ENCODE measurements at places on chromosomes 4 and X.

- no peak for DNase-seq
Measured at GRCh38 chr4:37043342-37043741, 201.2 kb upstream of the NWD2 start.

GRCh38 chrX:41043196-41043595 lies 42.0 kb upstream of the USP9X start:
- DNase-seq, result no peak

DNA sequence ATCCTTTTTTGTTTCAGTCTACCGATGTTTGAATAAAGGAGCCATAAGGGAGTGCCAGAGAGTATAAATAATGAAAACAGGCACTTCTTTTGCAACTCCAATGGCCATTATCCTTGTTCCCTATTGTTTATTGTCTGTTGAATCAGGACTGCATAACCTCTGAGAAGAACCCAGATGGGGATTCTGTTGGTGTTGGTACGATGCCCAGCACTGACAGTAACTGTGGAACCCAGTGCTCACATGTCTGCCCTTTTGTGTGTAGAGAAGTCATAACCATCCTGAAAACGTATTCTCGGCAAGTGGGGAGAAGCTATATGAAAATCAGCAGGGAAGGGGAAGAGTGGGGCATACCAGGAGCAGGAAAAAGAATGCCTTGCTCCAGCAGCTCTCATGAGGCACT lies 195.1 kb upstream of the EDNRA start:
- no peak for DNase-seq

DNA sequence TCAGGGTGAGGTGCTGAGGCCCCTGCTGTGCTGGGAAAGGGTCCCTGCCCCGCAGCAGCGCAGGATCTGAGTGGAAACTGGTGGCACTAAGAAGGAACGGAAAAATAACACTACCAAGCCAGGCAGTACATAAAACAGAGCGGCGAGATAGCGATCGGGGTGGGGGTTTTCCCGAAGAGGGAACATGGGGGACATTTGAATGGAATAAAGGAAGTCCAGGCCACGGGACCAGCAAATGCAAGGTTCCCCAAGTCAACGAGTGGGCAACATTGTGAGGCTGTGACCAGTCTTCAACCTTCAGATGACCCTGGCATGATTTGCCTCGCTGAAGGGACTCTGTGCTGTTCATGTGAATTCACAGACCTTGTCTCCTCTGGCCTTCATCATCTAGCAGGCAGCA lies 13.7 kb downstream of the MSX1 start:
- DNase-seq, result no peak

DNA sequence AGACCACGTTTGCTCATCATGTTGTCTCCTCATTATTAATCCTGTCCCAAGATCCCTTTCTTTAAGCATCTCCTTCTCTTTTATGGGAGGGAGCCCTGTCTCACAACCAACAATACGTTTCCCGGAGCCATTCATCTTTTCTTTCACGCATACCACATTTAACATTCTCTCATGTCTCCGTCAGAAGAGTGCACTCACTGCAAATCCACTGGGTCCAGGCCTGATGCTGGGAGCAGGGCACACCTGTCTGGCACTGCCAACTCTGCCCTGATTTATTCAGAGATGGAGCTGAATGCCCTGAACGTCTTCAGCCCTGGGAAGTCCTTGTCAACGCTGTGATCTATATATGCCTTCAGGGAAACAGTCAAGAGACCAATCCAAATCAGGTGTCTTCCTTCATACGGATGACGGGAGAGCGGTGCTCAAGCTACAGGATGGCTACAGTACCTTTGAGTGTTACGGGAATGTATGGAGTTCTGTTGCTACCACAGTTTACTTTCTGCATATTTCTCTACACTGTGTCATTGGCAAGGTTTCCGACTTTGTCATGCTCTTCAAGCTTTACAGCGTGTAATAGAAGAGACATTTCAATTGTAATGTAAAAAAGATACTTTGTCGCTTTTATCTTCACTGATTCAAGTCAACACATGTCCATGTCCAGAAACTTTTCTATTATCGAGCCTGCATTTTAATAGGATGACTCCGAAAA lies 140.4 kb upstream of the SLITRK2 start:
- no peak for DNase-seq
